ENCODE measurements at places on chromosomes 2 and 18.

- DNase-seq: no peak
Measured at GRCh38 chr2:177548636-177549035, 156.1 kb downstream of the AGPS start.

DNA sequence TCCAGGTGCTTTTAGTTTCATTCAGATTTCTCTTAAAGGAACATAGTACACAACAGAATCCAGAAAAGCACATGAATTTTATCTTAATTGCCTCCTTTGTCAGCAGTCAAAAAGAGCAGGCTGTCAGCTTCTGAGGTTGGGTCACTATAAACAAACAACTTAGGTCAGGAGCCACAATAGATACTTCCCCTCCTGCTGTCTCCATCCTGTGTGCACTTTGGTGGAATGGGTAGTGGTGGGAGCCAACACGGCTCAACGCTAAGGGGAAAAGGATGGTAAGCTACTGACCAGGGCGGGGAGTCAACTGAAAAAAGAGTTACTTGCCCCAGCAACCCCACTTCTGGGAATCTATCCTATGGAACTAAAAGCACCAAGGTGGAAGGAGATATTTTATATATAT, 121.9 kb downstream of the PAX3 start:
- no peak for DNase-seq

- no peak for DNase-seq
Measured at GRCh38 chr2:172985139-172985892, 90.3 kb upstream of the MAP3K20 start.

GRCh38 chr18:35478520-35479435, 19.0 kb downstream of the INO80C start:
- DNase-seq: no peak

- DNase-seq: no peak
Measured at GRCh38 chr2:145022666-145023333, 502.9 kb upstream of the ZEB2 start.

DNA sequence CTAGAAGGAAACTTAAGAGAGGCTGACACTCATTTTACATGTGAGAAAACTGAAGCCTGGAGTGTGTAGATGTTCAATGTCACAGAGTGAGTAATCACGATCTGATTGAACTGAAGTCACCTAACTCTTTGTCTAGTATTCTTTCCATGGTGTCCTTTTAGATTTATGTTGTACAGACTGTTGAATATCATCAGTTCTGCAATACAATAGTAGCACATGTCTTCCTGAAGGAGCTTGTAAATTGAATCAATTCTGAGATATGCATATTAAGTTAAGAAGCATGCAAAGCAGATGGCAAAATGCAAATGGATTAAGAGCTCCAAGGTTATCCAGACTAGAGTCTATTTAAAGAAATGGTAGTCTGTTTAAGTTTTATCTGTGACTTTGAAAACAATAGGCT, 484.9 kb upstream of the CRIM1 start:
- no peak for DNase-seq

DNA sequence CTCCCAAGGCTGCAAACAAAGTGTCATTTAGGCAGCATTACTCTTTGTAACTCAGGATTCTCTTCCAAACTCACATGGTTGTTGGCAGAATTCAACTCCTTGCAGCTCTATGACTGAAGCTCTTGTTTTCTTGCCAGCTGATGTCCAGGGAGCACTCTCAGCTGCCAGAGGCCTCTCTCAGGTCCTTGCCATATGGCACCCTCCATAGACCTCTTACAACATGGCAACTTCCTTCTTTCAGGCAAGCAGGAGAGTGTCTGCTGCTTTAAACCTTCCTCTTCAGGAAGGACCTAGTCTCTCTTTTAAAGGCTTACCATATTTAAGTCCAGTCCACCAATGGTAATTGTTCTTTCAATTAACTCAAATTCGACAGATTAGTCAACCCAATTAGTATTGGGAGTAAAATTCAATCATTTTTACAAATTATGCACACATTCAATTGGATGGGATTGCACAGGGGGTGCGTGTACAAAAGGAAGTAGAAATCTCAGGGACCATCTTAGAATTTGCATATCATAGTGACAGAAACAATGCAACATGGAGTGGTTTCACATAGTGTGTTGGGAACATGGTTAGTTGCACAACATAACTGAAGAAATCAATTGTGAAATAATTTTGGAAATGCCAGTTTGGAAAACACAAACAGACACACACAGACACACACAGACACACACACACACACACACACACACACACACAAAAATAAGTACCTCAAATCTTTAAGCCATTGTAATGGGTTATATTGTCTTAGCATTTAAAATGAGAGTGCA, 893.5 kb upstream of the ZEB2 start:
- no peak for DNase-seq

GRCh38 chr2:45008296-45009129, 739 bp downstream of the SIX2 start:
- no peak for DNase-seq

GRCh38 chr2:71608034-71608433, 154.7 kb downstream of the DYSF start:
- no peak for DNase-seq

DNA sequence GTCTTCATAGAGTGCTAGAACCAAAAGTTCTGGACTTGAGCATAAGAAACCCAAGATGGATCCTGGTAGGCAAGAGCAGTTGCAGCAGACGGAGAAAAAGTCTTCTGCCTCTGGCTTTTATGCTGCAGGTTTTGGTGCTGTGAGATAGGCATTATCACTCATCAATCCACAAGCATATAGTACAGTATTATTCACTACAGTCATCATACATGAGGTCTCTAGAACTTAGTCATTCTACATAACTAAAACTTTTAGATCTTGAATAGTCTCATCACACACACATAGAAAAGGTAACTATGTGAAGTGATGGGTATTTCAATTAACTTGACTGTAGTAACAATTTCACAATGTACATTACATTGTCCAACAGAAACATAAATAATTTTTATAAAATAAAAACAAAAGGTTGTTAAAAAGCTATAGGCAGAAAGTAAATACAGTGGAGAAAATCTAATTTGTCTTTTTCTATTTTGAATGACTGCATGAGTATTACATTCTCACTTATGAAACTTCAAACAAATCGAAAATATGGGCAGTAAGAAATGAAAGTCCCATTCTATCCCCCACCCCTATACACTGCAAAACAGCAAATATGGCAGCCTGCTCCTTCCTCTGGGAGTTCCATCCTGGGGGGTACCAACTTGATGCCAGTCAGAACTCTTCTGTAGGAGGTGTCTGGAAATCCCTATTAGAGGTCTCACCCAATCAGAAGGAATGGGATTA, 534.3 kb upstream of the ACVR2A start:
- DNase-seq: no peak

- no peak for DNase-seq
Measured at GRCh38 chr2:241984658-241985057, 115.1 kb downstream of the RTP5 start.

GRCh38 chr2:17334300-17334699, 183.9 kb downstream of the RAD51AP2 start:
- no peak for DNase-seq

- DNase-seq: no peak
Measured at GRCh38 chr2:216002101-216002678, 11.2 kb downstream of the MREG start.

- no peak for DNase-seq
Measured at GRCh38 chr18:47689371-47689770, 241.1 kb downstream of the SMAD2 start.

- no peak for DNase-seq
Measured at GRCh38 chr2:97728091-97728731, 14.8 kb downstream of the ZAP70 start.

DNA sequence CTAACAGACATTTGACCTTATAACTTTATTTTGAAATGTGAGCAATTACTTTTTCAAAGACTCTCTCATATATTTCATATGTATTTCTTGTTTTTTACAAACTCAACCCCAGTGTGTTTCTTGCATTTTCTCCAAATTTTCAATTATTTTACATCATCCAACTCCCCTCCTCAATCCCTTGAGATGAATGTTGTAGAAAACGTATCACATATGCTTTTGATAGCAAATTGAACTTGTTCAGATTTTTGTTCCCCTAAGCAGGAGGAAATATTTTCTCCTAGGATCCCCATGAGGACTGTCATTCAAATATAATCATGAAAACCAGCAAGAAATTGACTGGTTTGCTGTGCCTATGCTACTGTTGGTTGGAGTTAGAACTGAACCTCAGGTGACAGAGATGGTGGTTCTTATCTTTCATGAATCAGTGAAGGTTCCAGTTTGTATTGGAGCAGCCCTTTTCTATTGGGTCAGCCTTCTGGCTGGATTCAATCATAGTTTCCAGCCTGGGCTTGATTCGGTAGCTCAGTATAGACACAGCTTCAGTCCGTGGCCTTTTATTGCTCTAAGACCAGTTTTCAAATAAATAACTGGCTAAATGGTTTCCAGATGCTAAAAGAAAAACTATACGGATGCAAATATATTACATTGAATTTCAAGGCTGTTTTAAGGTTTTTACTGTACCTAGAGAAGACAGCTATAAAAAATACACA, 591.0 kb downstream of the EPHA4 start:
- DNase-seq: no peak

GRCh38 chr2:236124182-236124893, 43.8 kb downstream of the GBX2 start:
- no peak for DNase-seq

- DNase-seq: no peak
Measured at GRCh38 chr2:122145856-122146255, 390.4 kb downstream of the TSN start.

DNA sequence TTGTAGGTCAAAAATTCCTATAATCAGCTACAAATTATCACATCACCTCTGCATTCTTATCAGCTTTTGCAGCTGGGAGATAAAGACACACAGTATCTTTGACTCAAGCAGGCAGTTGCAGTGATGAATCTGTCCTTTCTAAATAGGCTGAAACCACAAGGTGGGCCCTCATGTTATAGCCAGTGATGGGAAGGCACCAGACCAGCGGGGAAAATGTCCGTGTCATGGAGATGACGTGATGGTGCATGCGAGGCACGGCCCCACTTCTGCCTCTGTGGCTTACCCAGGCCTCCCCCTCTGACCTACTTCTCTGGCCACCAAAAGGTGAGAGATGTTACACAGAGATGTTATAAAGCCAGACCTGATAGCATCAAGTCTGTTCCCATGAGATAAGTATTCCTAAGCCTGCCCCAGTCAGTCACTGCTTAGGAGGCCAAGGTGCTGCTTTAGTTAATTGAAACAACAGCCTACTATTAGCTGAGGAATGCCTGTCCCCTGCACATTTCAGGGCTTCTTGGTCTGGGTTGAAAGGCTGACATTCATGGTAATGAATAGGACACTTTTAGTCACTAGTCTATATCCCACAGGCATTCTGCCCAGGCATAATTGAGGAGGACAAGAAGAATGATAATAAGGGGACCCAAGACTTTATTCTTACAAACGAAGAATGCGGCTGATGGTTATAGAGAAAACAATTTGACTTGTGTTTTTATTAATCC, 327.9 kb downstream of the LPIN1 start:
- no peak for DNase-seq

- no peak for DNase-seq
Measured at GRCh38 chr2:117056376-117056748, 758.1 kb upstream of the DDX18 start.

- DNase-seq: no peak
Measured at GRCh38 chr18:79545736-79546171, 133.8 kb upstream of the CTDP1 start.

- DNase-seq: no peak
Measured at GRCh38 chr2:88656690-88657089, 29.4 kb upstream of the EIF2AK3 start.

- no peak for DNase-seq
Measured at GRCh38 chr2:102401456-102401855, 21.5 kb upstream of the IL18RAP start.

GRCh38 chr2:217839073-217839749, 163.6 kb downstream of the TNS1 start:
- DNase-seq: no peak

DNA sequence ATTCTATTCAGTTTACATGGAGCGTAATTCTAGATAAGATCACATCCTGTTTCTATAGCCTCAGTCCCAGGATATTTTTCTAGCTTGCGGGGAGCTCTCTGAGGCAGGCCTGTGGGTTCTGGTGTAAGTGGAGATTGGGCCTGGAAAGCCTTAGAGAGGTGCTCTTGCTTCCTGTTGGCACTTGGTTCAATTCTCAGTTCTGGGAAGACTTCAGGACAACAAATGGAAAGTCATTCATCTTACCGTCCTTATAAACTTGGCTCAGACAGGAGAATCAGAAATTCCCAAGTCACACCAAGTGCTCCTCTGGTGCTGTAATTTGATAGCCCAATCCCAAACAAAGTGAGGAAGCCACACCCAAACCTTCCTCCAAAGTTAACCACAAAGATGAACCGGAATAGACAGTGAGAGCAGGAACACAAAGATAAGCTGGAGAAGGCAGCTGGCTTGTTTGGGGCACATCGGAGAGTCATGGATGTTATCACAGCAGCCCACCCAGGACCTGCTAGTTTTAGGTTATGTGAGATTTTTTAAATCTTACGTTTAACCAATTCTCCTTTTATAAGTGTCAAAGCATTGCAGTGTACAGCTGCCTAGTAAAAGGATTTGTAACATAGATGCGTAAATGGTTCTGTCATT, 144.3 kb upstream of the MAP3K20 start:
- no peak for DNase-seq

DNA sequence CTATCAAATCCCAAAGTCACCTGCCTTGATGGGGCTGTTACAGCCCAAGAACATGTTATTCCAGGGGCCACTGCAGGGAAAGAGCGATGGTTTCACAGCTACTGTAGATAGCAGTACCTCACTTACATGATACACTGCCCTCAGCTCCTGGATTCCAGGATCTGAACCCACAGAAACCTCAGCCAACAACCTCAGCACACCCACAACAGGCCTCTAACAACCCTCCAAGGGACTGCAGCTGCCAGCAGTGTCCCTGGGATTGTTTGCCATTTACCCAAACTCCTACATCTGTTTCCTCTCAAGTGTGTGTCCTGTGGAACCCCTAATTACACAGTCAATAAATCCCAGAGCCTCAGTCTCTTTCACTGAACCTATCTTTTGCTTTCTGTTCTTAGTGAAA, 28.2 kb downstream of the OSBPL1A start:
- DNase-seq: no peak

DNA sequence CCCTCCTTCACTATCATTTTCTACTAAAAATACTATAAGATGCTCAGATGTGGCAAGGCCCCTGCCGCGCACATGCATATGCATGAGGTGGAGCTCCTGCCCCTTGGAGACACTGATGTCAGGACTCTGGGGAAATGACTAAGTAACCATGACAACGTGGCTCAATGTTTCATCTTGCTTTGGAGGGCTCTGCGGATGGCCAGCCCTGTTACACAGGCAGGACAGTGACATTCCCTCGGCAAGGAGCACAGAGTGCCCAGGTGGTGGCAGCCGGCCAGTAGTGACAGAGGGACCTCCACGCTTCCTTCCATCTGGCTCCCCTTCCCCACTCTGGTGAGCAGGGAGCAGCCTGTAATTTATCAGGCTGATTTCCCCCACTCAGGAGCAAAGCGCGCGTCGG, 364.1 kb downstream of the SS18 start:
- no peak for DNase-seq

GRCh38 chr2:227473122-227473461, 1.1 kb downstream of the AGFG1 start:
- no peak for DNase-seq

Data from stimulated activated CD8-positive, alpha-beta memory T cell treated with anti-CD3 and anti-CD28 coated beads, Interleukin-7, amount 100 ng/mL, for 1 hour (primary cell).